ENCODE measurements at places on chromosomes 2 and 18.

DNA sequence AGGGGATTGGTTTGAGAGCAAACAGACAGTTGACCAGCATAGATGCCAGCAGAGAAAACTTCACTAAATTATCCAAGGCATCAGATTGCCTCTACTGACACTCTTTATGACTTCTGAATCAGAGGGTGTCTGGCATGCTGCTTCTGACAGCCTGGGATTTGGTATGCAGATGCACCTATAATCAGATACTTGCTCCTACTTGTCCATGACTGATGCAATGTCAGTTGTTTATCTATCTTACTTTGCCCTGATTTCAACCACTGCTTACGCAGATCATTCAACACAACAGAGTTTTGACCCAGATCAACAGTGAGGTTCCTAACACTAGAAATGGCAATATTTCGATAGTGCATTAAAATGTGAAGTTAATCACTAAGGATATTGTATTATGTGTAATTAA lies 22.6 kb upstream of the CALCRL start:
- DNase-seq = no peak

DNA sequence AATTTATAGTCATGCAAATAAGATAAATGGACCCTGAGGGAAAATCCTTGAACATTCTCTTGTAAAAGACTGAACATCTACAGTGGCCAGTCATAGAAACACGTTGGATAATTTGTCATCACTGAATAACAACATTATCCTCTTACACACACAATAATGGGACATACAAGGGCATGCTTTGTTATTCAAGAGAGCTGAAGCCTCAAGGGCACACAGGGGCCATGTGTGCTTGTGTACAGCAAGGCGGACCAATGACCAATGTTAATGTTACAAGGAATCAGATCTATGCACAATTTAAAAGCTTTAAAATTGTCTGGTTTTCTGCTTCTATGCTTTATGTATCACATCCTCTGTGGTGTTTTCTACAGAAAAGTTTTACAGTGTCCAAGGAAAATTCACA lies 23.7 kb downstream of the COL6A3 start:
- DNase-seq = no peak

DNA sequence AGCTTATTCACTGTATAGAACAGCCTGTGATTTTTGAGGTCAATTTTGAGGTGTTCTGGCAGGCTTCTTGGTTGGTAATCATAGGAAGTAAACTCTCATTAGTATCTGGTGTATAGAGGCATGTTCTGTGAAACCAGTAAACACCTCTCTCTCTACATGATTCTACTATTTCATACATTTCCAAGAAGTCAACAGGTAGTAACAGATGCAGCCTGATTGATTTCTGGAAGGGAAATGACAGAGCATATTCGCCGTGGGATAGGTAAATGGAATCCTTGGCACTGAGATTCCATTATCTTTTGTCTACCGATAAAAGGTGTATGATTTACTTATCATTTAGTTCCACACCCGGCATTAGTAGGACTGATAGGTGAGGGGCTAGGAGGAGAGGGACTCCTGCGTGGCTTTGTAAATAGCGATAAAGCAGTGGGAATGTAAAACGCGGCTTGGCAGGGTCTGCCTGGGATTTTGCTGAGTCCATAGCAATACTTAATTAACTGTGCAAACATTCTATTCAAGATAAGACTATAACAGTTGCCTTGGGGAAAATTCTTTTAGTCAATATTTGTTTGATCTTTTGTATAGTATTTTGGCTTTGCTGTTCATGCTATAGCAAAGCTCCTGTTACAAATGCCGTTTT lies 32.3 kb downstream of the LYPD6B start:
- no peak for DNase-seq

GRCh38 chr2:20578266-20578894 lies 72.5 kb downstream of the HS1BP3 start:
- no peak for DNase-seq

DNA sequence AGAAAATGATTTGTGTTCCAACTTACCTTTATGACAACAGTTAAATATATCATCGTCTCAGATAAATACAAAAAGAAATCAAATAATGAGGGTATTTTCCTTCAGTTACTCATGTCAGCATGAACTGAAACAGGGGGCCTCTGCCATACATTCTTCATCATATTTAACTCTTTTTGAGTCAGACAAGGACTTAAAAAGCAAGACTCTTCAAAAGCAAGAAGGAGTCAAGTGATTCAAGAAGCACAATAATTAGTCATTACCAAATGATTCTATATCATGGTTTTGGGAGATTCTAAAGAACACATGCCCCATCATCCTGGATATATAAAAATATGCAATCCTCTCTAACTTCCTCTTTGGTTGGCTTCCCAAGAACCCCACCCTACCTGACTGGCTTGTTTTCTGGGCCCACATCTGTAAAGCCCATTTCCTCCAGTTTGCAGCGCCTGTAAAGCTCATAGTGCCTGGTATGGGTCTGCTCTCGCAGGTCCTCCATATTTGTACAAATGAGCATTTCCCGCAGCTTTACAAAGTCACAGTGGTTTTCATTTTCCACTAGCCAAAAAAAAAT lies 49.7 kb downstream of the SEPTIN10 start:
- DNase-seq = no peak

Measured in activated T-cell treated with anti-CD3 and anti-CD28 coated beads, Interleukin-2, amount 50 U/mL, for 4 hours (primary cell).